LNCaP clone FGC (cell line): ENCODE measurements at places on chromosomes 6 and 20.
A peak's percentile ranks its signal among the peaks of the same experiment; 100 is the strongest.

DNA sequence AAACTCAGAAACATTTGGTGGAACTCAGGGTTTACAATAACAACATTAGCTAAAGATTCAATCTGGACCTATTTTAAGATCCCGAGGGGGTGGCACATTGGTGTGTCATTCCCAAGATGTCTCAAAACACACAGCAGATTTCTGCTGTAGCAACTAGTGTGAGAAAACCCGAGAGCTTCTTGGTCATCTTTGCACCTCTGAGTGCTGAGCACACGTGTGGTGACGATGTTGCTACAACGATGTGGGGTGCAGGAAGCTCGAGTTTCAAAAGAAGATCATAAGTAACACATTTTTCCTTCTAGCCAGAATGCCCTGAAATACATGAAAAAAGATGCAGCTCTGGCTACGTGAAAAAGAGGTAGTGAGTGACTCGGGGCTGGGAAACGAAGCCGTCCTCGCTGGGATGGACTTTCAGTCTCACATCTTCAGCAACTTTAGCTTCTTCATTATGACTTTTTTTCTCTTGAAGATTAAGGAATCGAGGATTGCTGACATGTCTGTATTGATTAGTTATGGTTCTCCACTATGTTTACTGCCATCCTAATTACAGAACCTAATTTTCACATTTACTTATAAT, 1.5 kb downstream of the RAMACL start:
- no peak for DNase-seq

- peak; percentile 95 for DNase-seq
These were observed 5.6 kb upstream of the ADGRF1 start for GRCh38 chr6:47047479-47048407.

DNA sequence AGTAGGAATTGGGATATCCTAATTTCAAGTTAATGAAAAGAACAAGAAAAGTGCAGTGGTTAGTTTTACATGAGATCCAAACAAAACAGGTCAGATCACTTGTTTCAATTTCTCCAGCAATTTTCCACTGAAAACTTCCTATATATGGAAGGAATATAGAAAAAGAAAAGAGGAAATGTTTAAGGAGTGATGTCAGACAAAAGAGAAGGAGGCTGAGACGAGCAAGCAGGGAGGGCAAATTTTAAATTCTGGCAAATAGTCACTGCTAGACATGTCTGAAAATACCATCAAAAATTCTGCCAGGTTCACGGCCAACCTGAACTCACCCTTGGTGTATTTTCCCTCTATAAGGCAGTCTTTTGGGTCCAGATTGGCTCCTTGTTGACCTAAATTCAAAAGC, 9.5 kb upstream of the NUP153 start:
- DNase-seq, result no peak

GRCh38 chr6:139708337-139709199, 334.1 kb upstream of the CITED2 start:
- DNase-seq, result no peak

GRCh38 chr6:11613336-11613735, 75.8 kb downstream of the TMEM170B start:
- DNase-seq, result no peak

GRCh38 chr6:150371356-150371755, 2.5 kb downstream of the IYD start:
- DNase-seq, result no peak

DNA sequence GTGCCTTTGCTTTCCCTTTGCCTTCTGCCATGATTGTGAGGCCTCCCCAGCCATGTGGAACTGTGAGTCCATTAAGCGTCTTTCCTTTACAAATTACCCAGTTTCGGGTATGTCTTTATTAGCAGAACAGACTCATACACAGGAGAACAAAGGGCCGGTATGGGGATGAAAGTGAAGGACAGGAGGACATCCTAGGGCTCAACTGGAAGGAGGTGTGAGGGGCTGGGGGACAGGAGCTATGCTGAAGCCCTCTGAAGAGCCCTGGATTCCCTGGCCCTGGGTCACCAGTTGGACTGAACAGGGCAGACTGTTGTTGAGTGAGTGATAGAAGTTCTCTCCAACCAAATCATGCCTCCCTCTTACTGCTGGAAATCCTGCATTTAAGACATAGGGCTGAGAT, 105.8 kb downstream of the SCML4 start:
- no peak for DNase-seq

DNA sequence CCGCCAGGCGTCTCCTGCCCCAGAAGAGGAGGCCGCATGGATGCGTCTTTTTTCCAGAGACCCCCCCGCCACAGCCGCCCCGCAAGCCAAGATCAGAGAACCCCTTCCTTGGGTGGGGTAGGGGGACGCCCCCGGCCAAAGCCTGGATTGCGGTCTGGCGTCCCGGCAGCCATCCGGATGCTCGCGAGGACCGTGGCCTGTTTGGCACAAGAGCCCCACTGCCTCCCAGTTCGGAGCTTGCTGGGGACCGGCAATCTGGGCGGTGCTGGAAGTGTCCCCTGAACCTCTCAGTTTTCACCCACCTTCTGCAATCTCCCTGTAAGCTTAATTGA, 924 bp downstream of the FAM162B start:
- DNase-seq, result no peak
